ENCODE measurements at places on chromosomes 7 and 10. TPM values are rescaled to one million over a fixed set of nuclear protein-coding genes. Genes with fewer than 3 reads are reported as not detected.

SRRM3 gene
- total RNA-seq = 7.2 TPM

CPVL gene
- total RNA-seq = 42.2 TPM

ADARB2 gene
- total RNA-seq = 4.1 TPM

PNLIP gene
- total RNA-seq = 0.20 TPM

MMRN2 gene
- total RNA-seq = 14.9 TPM

C10orf143 gene
- total RNA-seq = 2.2 TPM

GRB10 gene
- total RNA-seq = 42.2 TPM

TEX47 gene
- total RNA-seq = not detected

SHH gene
- total RNA-seq = 3.5 TPM

All from spinal cord (tissue), 10 donors.